Hepatic stellate cell (primary cell): ENCODE measurements at places on chromosomes 6 and 20.

DNA sequence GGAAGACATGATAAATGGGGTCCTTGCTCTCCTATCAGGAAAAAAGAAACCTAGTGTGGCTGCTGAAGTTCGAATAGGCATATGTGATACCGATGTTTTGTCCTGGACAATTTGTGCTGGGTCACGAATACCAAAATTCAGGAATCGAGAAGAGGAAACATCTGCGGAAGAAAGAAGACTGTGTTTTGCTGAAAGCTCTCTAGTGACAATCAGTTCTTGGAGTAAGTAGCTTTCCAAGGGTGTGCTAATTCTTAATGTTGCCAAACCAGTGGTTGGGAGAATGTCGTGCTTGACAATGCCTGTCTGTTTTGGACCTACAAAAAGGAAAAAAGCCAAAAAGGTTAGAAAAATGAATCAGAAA, 956.1 kb downstream of the PHF3 start:
- DNase-seq = no peak

GRCh38 chr6:93523365-93523764, 104.0 kb upstream of the EPHA7 start:
- no peak for DNase-seq

- DNase-seq = no peak
Observed at GRCh38 chr20:63531686-63532448, 5.3 kb downstream of the PTK6 start.

DNA sequence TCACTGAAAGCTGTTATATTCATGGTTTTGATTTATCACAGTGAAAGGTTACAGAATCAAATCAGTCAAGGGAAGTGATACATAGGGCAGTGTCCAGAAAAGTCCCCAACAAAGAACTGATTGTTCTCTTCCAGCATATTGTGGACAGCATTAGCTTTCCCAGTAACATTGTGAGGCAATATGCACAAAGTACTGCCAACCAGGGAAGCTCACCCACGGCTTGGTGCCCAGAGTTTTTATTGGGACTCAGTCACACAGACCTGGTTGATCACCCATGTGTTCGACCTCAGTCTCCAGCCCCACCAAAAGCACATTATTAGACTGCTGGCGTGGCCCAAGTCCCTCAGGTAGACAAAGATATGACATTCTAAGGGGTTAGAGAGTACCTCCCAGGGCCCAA, 76.0 kb downstream of the LCA5 start:
- DNase-seq = no peak

GRCh38 chr20:44113618-44114376, 73.2 kb downstream of the JPH2 start:
- no peak for DNase-seq

DNA sequence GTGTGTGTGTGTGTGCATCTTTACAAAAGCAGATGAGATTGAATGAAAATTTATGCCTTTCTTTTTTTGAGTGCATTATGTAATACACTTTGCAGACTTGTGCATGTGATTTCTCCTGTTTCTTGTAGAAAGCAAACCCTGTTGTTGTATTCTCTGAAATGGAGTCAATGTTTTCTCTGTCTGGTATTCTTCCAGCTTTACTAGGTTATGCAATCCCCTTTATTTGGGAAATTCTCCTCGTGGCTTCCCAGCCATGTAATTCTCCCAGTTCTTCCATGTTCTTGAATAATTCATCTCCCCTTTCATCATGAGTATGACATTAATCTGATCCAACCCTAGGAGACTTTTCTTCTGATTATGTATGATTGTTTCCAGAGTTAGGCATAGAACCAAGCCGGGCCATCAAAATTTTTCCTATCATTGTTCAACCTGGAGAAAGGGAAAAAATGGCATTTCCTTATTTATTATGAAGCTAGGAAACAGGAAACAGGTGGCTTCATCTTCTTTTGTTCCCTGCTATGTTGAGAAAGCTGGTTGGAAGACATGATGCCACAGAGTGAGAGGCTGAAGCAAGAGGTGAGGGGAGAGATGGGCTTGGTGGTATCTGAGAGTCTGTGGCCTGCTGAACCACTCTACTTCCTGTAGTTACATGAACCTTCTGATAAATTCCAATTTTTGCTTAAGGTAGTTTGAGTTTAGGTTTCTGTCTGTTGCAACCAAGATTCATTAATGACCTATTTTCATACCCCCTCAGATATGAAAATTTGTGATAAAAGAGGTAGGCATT, 68.8 kb downstream of the PRL start:
- no peak for DNase-seq

GRCh38 chr6:45589367-45589766, 211.6 kb upstream of the SUPT3H start:
- DNase-seq = no peak

DNA sequence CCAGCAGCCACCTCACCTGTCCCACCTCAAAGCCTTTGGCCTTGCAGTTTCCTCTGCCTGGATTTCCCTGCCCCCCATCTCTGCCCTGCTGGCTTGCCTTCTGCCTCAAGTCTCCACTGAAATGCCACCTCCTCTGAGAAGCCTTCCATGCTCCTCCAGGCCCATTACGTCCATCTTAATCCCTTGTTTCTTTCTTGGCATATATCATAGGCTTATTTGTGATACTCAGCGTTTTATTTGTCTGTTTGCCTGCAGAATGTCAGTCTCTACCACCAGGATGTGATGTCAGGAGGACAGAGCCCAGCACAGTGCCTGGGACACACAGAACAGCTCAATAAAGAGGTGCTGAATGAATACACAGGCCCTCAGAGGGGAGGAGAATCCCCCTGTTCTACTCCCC, 24.4 kb upstream of the TLDC2 start:
- no peak for DNase-seq

- no peak for DNase-seq
Observed at GRCh38 chr20:53104884-53105283, 132.7 kb downstream of the TSHZ2 start.

GRCh38 chr6:20653085-20653479, 118.8 kb downstream of the CDKAL1 start:
- peak; percentile 2 for DNase-seq

GRCh38 chr6:169251371-169251802, 2.3 kb downstream of the THBS2 start:
- no peak for DNase-seq
